H1 (cell line): ENCODE measurements at places on chromosomes 1 and 21. TPM values are rescaled to one million over a fixed set of nuclear protein-coding genes. Genes with fewer than 3 reads are reported as not detected.

DNA sequence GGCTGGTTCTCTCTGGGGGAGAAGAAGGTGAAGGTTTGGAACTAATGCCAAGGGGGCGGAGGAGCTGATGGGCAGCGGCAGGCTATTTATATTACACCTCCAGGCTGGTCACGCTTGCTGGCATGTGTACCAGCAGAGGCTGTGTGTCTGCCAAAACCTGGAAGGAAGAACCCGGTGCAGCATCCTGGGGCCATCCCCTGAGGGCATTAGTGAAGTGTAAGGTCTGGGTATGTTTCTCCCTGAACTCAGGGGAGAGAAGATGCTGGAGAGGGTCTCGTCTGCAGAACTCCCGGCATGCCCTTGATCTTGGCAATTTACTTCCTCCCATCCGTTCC, 5.3 kb downstream of the DISP3 start:
- DNase-seq: no peak

DNA sequence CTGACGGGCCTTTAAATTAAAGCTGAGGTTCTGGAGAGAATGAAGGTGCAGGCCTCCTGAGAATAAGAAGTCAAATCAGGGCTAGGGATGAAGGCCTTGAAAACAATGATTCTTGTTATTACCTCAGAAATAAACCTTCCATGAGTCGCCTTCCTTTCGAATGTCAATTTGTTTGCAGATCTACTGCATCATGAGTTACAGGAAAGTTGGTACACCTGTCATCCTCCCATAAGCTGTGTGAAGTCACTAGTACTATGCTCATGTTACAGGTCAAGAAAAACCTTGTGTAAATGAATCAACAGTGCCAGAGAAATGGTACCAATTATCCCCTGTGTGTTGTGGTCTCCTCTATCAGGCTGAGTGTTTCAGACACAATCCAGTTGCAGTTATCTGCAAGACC, 281.2 kb upstream of the PLXNA2 start:
- peak; percentile 1 for DNase-seq

DNA sequence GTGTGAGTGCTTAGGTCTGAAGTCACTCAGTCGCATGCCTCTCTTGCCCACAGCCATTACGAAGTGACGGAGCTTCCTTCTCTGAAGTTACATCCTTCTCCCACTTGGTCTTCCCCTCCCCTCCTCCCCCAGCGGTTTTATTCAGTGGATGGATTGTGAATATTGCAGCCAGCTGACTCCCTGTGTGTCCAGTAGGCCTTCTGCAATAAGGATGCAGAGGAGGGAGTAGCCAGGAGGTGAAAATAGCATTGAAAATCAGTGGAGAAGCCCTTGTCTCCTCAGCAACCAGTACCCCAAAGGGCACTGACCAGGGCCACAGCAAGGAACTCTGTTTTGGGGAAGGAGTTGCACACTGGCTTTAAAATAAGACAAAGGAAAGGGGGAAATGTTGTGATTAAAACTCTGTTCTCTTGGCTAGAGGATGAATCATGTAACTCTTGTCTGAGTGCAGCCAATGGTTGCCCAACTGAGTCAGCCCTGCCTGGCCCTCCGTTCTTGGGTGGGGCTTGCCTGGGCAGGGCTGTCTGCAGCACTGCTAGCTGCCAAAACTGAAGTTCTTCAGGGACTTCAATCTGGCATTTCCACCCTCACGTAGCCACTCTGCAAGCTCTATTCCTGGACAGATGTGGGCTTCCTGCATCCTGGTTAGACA, 4.3 kb downstream of the S100A10 start:
- DNase-seq: no peak

DNA sequence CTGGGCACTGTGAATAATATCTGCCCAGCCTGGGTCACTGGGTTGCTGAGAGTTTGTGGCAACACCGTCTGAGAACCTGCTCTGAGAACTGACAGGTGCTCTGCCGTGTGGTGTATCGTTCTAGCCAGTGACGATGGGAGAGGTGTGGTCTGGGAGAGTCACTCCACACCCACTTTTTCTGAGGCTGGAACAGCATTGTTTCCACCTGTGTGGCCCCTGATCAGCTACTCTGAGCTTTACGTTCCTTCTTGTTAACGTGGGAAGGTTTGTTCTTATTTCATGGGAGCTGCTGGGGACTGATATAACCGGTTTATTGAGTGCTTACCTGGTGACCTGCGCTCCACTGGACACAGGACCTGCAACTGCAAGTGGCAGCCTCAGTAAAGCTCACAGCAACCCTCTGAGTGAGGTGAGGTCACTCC, 34.8 kb upstream of the TENT5C start:
- DNase-seq: peak; percentile 38

DNA sequence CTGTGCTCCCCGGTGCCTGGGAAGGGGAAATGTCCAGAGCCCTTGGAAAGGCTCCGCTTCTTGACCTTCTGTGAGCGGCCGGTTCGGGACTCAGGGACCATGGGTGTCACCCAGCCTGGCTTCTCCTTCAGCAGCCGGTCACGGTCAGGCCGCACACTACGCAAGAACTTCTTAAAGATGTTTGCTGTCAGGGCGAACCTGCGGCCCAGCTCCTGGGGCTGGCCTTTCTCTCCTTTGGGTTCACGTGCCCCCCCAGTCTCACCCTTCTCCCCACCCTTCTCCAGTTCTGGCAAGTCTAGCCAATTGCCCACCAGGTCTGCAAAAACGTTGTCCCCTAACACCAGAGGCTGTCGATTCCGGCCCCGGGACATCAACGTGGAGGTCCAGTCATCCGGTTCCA, 12.1 kb downstream of the INKA2 start:
- DNase-seq: no peak

Gene LCE1C
- total RNA-seq: not detected in 2 replicates

Gene DYNLT5
- total RNA-seq: 0.93 and 1.2 TPM in 2 replicates

Gene BNIPL
- total RNA-seq: 2.3 and 2.4 TPM in 2 replicates
